ENCODE measurements at places on chromosomes 7 and 10. TPM values are rescaled to one million over a fixed set of nuclear protein-coding genes. Genes with fewer than 3 reads are reported as not detected.

DNA sequence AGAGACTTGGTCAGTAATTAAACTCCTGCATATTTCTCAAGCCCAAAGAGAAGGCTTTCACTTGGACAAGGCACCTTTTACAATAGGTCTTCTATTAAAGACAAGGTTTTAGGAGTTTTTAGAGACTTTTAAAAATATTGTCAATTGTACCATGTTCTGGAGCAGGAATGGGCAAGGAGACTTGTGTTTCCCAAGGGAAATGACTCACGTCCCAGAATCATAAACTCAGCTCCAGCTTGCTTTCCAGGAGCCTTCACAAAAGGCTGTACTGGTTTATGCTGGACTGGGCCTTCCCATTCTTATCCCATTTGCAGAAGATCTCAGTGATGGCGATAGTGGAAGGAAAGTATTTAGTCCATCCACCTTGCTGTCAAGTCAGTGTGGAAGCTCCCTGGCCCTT lies 7.8 kb upstream of the GLI3 start:
- no peak overlapping the region for H3K4me3 ChIP-seq
- no peaks in the 10 kb centered on the region for H3K27me3 ChIP-seq
- no peak overlapping the region for H3K27ac ChIP-seq
- no peaks in the 10 kb centered on the region for H3K4me1 ChIP-seq

DNA sequence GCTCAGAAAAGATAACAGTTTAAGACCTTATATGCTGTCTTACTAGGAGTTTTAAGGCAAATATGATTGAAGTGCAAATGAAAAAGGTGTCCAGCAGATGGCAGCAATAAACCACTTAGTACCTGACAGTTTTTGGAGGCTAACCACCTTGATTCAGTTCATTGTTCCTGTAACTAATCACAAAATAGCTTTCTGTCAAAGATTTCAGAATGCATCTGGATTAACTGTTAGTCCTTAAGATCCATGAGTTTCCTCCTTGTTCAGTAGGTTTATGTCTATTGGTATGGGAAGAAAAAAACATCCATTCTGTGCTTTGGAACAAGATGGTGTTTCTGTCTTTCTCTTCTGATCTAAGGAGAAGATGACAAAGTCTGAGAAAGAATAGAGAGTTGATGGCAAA lies 46.6 kb downstream of the CCSER2 start:
- DNase-seq = peak; percentile 34
- H3K36me3 ChIP-seq = no peaks in the 10 kb centered on the region
- H3K4me1 ChIP-seq = no peaks in the 10 kb centered on the region
- H3K4me3 ChIP-seq = no peak overlapping the region
- no peak overlapping the region for H3K27ac ChIP-seq
- no peaks in the 10 kb centered on the region for H3K27me3 ChIP-seq

DNA sequence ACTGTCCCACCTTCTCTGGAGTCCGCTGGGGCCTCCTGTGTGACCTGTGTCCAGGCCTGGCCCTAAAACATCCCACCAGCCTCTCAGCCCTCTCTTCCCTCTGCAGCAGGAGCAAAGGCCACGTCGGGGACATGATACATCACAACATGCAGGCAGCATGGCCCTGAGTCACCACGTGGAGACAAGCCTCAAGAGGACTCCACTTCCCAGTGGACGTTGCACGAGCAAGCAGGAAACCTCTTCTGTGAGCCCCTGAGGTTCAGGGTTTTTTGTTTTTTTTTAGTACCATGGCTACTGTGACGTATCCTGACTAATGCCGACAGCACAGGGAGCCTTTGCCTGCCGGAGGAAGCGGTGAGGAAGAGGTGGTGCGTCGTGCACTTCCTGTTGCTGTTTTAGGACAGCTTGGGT lies 165.9 kb downstream of the DNAJB6 start:
- no peaks in the 10 kb centered on the region for H3K4me1 ChIP-seq
- no peaks in the 10 kb centered on the region for H3K27me3 ChIP-seq
- DNase-seq = no peak
- H3K27ac ChIP-seq = no peak overlapping the region

DNA sequence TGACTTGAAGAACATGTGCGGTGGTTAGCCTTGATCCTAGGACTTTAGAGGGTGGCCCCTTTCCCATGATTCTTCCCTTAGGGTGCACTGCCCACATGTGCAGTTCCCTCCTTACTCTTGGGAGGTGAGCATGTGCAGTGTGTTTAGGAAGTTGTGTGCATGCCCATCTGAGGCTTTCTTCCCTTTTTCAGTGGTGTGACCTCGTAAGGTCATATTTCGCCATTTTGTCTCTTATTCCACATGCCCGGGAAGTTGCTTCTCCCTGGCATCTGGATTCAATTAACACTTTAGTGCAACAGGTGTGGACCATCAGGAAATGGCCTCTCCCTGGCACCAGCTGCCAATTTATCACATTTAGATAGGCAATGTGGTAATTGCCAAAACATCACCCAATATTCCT lies 380.6 kb upstream of the VSTM2A start:
- no peaks in the 10 kb centered on the region for H3K27me3 ChIP-seq
- H3K4me1 ChIP-seq = no peaks in the 10 kb centered on the region
- no peaks in the 10 kb centered on the region for H3K36me3 ChIP-seq
- H3K4me3 ChIP-seq = no peak overlapping the region

DNA sequence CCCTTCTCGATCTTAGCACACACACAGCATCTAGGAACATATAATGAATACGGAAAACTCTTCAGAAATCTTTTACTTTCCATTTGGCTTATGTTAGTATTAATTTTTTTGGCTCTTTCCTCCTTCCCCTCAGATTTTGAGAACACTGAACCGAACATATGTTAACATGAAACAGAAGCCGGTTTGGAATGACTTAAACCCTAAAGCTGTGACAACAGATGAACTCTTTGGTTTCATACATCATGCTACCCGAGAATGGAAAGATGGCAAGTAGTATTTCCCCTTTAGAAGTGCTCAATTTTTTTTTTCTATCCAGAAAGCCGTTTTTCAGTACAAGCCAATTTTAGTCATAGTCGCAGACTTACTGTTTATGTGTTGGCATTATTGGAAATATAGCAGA lies 164.7 kb downstream of the DNAH11 start:
- H3K4me3 ChIP-seq = no peak overlapping the region
- no peaks in the 10 kb centered on the region for H3K27me3 ChIP-seq
- H3K36me3 ChIP-seq = no peaks in the 10 kb centered on the region

DNA sequence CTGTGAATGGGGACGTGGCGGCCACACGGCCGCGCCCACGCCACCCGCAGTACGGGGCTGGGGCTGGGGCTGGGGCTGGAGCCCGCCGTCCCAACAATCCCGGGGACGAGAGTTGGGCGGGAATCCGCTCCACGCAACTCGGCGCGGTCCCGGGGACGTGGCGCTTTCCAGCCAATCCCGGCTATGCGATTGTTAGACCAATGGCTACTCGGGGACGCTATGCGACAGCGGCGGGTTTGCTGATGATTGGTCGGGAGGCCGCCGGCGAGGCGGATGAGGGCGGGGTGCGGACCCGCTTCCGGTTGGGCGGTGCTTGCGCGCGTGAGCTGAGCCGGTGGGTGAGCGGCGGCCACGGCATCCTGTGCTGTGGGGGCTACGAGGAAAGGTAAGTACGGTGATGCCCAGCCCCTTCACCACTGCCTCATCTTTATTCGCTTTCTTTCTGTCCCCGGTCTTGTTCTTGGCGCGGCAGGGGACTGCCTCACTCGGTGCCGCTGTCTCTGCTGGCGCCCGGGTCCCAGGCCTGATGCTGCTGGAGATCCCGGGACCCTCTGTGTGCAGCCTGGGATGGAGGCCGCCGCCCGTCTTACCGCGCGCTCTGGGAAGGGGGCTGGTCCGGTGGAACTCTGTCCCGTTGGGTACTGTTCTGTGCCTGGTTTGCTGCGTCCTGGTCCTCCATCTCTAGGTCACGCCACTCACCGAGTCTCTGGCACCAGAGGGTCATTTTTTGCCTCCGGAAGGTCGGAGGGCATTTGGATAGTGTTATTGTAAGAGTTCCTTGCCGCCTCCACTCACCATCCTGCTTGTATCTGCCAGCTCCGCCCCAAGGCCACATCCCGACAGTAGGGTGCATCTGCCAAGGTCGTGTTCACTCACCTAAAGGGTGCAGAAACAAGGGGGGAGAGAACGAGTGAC lies at the start of gene CALU:
Gene CALU (plus strand): TSS at position 312 of the 915 bp plus-strand sequence. CDS start 9,225 bp downstream, outside the sequence.
- H3K4me3 ChIP-seq = peak within 1 kb of the TSS; percentile 87
- H3K27me3 ChIP-seq = no peaks in the 10 kb centered on the region
- H3K36me3 ChIP-seq = no peaks in the 10 kb centered on the region
- peak within 1 kb of the TSS; percentile 91 for H3K27ac ChIP-seq
- H3K4me1 ChIP-seq = peaks cover 5% of the 10 kb centered on the region
- peak; percentile 78 for DNase-seq

DNA sequence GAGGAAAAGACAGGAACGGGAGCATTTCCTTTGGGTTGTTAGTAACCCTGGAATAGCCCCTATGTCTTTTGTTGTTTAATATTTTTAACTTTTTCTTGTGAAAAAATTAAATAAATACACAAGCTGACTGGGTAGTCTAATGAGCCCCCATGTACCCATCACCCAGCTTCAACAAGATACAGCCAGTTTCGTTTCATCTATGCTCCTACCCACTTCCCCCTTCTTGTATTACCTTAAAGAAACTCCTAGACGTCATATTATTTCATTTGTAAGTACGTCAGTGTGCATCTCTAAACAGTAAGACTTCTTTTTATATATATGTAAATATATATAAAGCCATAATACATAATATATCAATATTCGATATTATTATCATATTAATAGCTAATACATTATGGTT lies 42.8 kb upstream of the NUB1 start:
- no peak for DNase-seq
- H3K27me3 ChIP-seq = no peaks in the 10 kb centered on the region
- no peak overlapping the region for H3K27ac ChIP-seq
- no peak overlapping the region for H3K4me3 ChIP-seq
- no peaks in the 10 kb centered on the region for H3K36me3 ChIP-seq

GRCh38 chr10:79505829-79506228 lies 6.5 kb upstream of the EIF5AL1 start:
- no peaks in the 10 kb centered on the region for H3K27me3 ChIP-seq
- no peak overlapping the region for H3K4me3 ChIP-seq
- no peak overlapping the region for H3K27ac ChIP-seq

GRCh38 chr7:137006293-137006692 lies 137.8 kb downstream of the CHRM2 start:
- no peak for DNase-seq
- H3K27me3 ChIP-seq = no peaks in the 10 kb centered on the region
- H3K4me3 ChIP-seq = no peak overlapping the region
- H3K36me3 ChIP-seq = no peaks in the 10 kb centered on the region

- no peak overlapping the region for H3K27ac ChIP-seq
- H3K4me3 ChIP-seq = no peak overlapping the region
- no peaks in the 10 kb centered on the region for H3K27me3 ChIP-seq
- H3K4me1 ChIP-seq = peaks cover 3% of the 10 kb centered on the region
- DNase-seq = no peak
These were observed 37.1 kb upstream of the ZNF32 start for GRCh38 chr10:43685744-43686143.

DNA sequence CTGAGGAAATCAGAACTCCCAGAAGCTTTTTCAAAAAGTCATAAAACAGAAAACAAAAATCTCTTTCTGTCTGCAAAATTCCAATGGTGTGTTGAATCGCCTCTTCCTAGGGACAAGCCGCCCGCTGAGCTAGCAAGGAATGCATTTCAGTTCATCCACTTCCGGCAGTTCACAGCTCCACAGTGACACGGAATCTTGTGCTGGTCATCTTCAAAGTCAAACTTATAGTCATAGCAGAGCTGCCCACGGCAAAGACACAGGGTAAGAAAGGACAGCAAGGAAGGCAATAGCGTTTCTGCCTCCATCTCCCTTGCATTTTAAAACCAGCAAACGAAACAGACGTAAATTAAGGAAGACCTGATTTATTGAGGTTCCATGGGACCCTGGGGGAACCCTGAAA lies 111.2 kb downstream of the GALNT11 start:
- no peak overlapping the region for H3K27ac ChIP-seq
- H3K4me1 ChIP-seq = no peaks in the 10 kb centered on the region
- no peak overlapping the region for H3K4me3 ChIP-seq
- no peak for DNase-seq
- no peaks in the 10 kb centered on the region for H3K27me3 ChIP-seq

DNA sequence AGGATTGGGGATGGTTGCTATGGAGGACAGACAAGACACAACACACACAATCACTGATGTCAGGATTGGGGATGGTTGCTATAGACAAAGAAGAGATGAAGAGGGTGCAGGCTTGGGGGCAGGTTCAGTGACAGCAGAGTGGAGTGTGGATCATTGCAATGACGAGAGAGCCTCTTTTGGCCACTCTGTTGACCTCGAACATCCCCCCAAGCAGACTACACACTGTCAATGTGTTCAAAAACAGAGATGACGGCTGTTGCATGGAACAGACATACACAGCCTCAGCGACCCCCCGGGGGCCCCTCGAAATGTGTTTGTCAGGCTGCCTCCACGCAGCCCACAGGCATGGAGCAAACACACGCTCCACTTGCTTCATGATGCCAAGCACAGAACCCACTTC lies 133.0 kb downstream of the PTPRN2 start:
- no peak overlapping the region for H3K27ac ChIP-seq
- no peak overlapping the region for H3K4me3 ChIP-seq
- DNase-seq = no peak
- no peaks in the 10 kb centered on the region for H3K4me1 ChIP-seq
- H3K27me3 ChIP-seq = no peaks in the 10 kb centered on the region
- H3K36me3 ChIP-seq = no peaks in the 10 kb centered on the region

DNA sequence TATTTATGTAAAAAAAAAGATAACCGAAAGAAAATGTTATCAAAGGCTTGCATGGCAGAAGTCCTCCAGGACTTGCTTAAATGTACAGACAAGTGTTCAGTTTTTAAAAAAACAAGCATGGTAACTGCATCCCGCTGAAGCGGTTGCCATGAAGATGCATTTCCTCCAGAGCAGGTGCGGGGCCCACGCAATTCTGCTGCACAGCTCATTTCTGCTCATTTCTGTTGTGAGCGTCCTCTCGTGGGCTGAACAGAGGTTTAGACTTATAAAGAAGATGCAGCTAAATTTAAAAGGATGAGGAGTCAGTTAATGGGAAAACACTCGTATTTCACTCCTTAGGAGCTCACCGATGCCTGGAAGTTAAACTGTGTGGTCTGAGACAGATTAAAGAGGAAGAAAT lies 247.6 kb downstream of the DNAJB6 start:
- H3K36me3 ChIP-seq = no peaks in the 10 kb centered on the region
- no peak overlapping the region for H3K4me3 ChIP-seq
- no peaks in the 10 kb centered on the region for H3K27me3 ChIP-seq
- no peaks in the 10 kb centered on the region for H3K4me1 ChIP-seq

GRCh38 chr7:75711076-75711475 lies 27.7 kb downstream of the HIP1 start:
- no peak overlapping the region for H3K4me3 ChIP-seq
- no peaks in the 10 kb centered on the region for H3K36me3 ChIP-seq
- H3K27ac ChIP-seq = no peak overlapping the region
- no peak for DNase-seq
- peaks cover 4% of the 10 kb centered on the region for H3K4me1 ChIP-seq

GRCh38 chr10:43340619-43341018 lies 30.8 kb upstream of the FXYD4 start:
- no peak for DNase-seq
- no peak overlapping the region for H3K27ac ChIP-seq
- H3K36me3 ChIP-seq = no peaks in the 10 kb centered on the region
- no peaks in the 10 kb centered on the region for H3K27me3 ChIP-seq
- H3K4me3 ChIP-seq = no peak overlapping the region

Gene MMP21
- not detected for total RNA-seq

Gene FAM25C
- not detected for total RNA-seq

Gene INA
- not detected for total RNA-seq

Gene APBB1IP
- 67.0 TPM for total RNA-seq

Gene CALML5
- total RNA-seq = not detected

Gene COL17A1
- not detected for total RNA-seq
